Glutamatergic neuron (in vitro differentiated cells): ENCODE measurements at places on chromosomes 12 and 14.

DNA sequence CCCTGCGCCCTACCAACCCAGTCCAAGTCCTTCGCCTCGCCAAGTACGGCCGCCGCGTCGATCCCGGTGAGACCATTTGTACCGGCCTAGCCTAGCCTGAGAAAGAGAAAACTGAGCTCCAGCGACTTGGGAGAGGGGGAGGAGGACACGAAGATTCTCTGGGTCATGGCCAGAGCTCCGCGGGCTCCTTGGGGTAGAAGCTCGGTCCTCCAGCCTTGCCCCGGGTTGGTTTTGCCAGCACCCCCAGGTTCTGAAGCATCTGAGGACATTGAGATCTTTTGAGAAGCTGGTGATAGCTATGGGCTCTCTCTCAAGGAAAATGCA, 7.3 kb downstream of the LHX5 start:
- DNase-seq = no peak

- no peak for DNase-seq
These were observed 184.9 kb downstream of the NRXN3 start for GRCh38 chr14:78355109-78355508.

DNA sequence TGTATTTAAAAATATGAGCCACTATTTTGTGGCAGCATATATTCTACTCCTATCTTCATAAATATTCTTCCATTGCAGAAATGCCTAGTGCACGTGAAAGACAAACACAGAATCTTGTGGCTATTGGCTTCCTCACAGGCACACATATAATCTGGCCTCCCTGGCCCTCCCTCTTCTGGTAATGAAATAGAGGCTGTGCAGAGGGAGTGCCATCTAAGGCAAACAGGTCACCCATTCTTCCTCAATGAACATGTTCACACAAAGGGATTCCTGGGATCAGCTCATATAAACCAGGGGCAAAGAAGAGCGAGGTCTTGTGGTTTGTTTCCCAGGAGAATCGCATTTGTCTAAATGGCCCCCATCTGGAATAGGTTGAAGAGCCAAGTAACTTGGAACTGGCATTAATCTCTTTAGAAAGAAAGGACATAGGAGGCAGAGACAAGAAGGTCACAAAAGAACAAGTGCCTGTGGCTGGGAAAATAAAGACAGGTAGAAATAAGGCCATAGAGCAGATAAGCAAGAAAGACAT, 171.6 kb upstream of the PTPRQ start:
- DNase-seq = no peak

- no peak for DNase-seq
These were observed 23.9 kb downstream of the FAM181A start for GRCh38 chr14:93950948-93951634.

GRCh38 chr12:101097829-101098580, 112.0 kb downstream of the SLC5A8 start:
- DNase-seq = no peak

- no peak for DNase-seq
These were observed 8.6 kb upstream of the CCDC196 start for GRCh38 chr14:66477567-66477966.
